ENCODE measurements at places on chromosomes 16 and 17.

DNA sequence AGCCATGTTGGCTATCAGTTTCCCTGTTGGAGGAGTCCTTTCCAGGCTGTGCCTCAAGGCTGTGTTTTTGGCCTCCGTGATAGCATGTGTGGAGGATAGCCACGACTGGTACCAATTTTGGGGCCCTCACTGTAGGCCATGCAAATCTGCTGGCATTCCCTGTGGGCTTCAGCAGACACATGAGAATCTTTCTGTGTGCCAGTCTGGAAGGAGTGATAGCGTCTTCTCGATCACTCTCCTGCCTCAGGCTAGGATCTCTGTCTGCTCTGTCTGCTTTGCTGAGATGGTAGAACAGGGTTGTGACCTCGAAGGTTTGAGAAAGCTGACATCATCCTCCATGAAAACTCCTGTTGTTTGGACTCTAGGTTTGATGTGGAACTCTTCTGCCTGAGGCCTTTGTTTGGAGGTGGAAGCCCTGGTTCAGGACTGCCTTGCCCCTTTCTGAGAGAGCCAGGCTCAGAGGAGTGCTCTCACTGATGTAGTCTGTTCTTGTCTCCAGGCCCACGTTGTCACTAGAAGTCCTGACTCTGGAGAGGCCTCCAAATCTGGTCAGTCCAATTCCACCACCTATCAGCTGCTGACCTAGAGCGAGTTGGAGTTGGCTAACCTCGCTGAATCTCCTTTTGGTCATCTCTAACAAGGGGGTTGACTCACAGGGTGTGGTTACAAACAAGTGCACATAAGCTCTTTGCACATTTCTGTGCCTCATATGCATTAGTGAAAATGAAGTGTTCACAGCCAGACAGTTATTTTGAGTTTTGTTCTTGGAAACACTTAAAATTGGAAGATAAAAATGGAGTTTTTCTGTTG lies 12.1 kb upstream of the EDC4 start:
- DNase-seq, result no peak

DNA sequence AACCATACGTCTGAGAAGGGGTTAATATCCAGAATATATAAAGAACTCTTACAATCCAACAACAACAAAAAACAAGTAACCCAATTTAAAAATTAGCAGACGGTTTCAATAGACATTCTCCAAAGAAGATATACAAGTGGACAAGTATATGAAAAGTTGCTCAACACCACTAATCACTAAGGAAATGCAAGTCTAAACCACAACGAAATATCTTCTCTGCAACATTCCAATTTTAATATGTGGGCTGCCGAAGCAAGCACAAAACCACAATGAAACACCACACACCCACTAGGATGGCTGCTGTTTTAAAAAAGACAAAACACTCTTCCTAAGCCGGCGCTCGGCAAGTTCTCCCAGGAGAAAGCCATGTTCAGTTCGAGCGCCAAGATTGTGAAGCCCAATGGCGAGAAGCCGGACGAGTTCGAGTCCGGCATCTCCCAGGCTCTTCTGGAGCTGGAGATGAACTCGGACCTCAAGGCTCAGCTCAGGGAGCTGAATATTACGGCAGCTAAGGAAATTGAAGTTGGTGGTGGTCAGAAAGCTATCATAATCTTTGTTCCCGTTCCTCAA lies 5.9 kb upstream of the SLC13A2 start:
- no peak for DNase-seq

DNA sequence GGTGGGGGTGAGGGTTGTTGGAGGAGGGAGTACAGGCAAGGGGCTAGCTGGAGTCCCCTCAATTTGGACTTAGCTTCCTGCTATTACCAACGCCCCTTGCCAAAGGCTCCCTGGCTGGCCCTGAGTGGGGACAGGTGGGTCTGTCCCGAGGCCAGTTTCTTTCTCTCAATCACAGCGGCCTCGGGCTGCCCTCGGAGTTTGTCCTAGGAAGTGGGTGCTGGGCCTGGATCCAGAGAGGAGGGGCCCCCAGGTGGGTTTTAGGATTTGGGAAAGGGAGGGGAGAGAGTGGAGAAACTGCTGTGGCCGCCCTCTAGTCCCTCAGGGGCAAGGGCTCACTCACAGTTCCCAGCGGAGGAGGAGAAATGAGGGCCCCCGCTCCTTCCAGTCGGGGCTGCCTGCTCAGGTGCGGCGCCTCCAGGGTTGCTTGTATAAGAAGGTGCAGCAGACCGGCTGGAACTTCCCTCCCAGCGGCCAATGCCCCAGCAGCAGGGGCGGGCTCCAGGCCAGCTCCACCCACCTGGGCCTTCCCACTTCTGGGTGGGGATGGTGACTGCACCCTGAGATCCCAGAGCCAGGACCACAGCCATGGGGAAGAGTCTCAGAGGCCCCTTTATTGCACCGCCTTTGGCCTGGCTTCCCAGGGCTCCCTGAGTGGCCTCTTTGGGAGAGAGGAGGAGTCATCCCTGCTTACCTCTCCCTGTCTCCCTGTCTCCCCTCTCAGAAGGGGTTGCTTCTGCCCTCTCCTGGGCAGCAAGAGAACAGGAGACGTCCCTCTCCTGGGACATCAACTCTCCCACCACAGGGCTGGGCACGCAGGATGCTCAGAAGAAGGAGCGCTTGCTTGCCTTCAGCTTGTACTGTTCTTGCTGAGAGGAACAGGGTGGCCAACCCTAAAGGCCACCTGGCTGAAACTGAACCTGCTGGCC lies 112.0 kb upstream of the SMURF2 start:
- DNase-seq, result no peak

DNA sequence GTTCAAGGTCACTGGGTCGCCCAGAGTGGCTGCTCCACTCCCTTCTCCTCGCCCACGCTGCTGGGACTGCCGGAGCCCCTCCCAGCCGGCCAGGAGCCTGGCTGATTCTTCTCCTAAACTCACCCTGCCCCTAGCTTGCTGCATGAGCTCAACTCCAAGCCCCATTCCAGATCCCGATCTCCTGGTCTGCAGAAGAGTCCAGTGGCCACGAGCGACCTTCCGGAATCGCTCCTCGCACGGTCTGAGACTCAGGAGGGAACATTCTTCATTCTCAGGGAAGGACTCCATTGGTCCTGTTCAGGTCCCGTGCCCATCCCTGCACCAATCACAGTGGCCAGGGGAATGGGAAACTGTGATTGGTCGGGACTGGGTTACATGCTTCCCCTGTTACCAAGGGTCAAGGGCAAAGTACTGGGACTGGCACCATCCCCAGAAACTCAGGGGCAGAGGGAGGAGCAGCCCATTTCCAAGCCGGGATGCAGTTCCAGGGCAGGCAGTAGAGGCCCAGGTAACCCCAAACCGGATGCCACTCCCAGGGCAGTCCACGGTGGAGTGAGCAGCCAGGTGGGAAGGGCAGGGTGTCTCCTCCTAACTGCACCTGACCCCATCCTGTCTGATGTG lies 24.5 kb upstream of the CIBAR2 start:
- DNase-seq, result no peak

DNA sequence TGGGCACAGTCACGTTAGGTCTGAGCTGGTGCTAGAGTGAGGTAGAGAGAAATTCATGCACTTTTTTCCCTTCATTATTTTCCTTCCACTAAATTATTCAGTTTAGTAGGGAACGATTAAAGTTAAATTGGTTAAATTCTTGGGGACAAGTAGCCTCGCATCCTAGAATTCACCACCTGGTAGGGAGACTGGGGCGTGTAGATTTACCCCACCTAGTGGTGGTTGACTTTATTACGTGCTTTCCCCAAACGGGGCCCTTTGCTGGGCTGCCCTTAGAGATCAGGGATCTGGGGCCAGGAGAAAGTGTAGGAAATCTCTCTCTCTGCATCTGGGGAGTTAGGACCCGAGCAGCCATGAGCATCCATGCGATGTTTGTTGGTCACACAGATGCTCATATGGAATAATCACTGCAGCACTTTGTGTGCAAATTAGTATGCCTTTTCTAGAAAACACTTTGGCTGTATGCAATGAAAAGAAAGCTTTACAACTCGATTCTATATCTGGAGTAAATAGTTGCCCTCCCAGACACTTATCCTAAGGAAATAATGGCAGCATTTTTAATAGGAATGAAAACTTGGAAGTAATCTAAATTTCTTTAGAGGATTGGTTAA lies 107.0 kb downstream of the PLCG2 start:
- DNase-seq, result peak; percentile 26

DNA sequence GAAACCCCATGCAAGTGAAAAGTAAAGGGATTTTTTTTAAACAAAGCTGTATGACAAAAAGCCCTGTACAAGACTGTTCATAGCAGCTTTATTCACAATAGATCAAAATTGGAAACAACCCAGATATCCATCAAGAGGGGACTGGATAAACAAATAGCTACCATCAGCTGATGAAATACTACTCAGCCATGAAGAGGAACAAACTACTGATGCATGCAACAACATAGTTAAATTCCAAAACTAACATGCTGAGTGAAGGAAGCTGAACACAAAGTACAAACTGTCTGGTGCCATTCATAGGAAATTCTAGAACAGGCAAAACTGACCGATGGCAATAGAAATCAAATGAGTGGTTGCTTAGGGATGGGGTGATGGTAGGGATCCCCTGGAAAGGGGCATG lies 15.1 kb downstream of the FOXJ1 start:
- DNase-seq, result no peak

- peak; percentile 23 for DNase-seq
These were observed 541 bp downstream of the GPT2 start for GRCh38 chr16:46884513-46885293.

DNA sequence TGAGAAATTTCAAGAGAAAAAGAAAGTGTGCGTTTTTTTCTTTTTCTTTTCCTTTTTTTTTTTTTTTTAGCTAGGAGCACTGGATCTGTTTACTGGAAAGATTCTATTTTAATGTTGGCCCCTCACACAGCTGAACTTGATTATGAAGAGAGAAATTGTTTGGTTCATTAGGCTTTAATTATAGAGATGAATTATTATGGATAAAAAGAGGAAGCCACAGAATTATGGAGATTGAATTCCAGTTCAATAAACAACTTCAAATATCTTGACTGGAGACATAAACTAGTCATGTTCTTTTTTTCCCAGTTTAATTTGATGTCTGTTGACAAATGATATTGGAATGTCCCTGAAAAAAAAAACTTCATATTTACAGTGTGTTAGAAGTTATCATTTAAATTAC lies 152.0 kb upstream of the HS3ST3A1 start:
- no peak for DNase-seq

DNA sequence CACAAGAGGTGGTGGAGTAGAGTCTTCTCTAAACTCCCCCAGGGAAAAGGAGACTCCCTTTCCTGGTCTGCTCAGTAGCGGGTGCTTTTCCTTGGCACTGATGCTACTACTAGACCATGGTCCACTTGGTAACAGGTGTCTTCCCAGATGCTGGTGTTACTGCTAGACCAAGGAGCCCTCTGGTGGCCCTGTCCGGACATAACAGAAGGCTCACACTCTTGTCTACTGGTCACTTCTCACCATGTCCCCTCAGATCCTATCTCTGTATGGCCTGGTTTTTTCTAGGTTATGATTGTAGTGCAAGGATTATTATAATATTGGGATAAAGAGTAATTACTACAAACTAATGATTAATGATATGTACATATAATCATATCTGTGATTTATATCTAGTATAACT lies 49.7 kb upstream of the ARL4D start:
- no peak for DNase-seq

GRCh38 chr16:1380195-1380594 lies 28.5 kb downstream of the GNPTG start:
- no peak for DNase-seq

- no peak for DNase-seq
These were observed 20.0 kb upstream of the RASD1 start for GRCh38 chr17:17515934-17516930.

GRCh38 chr17:799261-799660 lies 17.1 kb downstream of the MRM3 start:
- DNase-seq, result no peak

DNA sequence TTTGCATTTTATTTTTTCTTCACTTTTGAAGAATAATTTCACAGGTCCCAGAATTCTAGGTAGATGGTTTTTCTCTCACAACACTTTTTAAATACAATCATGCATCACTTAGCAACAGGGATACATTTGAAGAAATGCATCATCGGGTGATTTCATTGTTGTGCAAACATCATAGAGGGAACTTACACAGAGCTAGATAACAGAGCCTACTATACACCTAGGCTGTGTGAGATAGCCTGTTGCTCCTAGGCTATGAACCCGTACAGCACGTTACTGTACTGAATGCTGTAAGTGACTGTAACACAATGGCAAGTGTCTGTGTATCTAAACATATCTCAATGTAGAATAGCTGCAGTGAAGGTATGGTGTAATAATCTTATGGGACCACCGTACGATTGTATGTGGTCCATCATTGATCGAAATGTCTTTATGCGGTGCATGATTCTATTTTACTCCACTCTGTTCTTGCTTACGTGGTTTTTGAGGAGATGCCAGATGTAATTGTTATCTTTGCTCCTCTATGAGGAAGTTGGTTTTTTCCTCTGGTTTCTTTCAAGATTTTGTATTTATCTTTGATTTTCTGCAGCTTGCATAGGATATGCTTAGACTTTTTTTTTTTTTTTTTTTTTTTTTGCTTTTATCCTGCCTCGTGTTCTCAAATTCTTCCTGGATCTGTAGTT lies 35.5 kb upstream of the TMEM92 start:
- DNase-seq, result no peak

DNA sequence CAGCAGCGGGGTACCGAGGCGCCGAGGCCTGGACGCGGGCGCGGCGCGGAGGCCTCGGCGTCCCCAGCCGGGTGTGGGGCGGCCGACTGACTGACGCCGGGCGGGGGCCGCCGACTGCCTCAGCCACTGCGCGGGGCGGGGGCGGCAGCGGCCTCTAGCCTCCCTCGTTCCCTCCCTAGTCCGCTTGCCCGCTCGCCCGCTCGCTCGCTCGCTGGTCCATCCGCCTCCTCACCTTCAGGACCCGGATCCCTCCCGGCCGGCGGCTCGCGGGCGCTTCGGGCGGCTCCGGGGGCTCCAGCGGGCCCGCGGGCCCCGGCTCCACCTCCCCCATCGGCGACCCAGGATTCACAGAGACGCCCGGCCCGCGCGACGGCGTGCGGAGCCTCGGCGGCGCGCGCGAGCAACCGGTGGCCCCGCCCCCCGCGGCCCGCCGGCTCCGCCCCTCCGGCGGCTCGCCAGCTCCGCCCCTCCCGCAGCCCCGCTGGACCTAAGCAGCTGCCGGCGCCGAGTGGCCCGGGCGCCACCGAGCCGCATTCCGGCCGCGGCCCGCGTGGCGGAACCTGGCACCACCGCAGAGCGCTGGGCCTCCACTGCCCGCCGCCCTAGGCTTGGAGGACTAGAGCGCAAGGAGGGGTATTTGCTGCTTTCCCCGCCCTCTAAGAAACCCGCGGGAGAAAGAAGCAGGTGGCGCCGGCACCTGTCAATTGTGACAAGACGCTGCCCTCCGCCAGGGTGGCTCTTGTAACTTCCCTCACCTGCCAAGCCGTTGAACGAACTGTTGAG lies 773 bp downstream of the PHLPP2 start:
- DNase-seq, result peak; percentile 81
